Foreskin melanocyte (primary cell): ENCODE measurements at places on chromosomes 5 and 9.

DNA sequence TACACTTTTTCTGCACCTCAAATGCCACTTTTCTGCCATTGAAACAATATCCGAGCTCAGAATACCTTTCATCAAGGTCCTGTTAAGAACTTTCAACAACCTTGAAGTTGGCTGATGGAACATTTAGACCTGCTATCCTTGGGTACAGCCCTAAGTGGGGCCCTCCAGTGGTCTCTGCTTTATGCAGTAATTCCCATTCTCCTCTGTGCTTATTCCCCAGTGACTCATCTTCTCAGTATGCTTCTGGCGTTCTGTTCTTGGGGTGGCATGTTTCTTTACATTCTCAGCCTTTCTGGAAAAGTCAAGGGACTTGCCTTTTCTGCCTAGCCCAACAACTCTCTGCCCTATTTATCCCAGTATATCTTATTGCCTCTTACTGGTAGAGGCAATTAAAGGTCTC lies 7.1 kb downstream of the ANP32B start:
- peak; percentile 36 for DNase-seq

DNA sequence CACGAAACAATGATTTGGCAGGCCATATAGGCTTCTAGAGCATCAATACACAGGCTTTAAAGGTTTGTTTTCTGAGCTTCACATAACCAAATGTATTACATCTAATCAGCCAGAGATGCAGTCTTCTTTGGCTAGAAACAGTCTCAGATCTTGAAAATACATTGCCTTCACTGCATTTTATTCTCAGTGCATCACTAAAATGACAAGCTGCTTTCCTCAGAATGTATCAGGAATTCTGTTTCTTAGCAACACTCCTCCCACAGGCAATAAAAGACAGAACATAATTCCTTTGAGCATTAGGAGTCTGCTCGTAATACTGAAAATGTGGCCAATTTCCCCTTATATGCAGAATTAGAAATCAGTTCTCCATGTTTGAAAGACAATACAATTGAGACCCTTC lies 36.9 kb downstream of the FEM1C start:
- DNase-seq = no peak

GRCh38 chr5:87127426-87127825 lies 140.3 kb upstream of the RASA1 start:
- no peak for DNase-seq

DNA sequence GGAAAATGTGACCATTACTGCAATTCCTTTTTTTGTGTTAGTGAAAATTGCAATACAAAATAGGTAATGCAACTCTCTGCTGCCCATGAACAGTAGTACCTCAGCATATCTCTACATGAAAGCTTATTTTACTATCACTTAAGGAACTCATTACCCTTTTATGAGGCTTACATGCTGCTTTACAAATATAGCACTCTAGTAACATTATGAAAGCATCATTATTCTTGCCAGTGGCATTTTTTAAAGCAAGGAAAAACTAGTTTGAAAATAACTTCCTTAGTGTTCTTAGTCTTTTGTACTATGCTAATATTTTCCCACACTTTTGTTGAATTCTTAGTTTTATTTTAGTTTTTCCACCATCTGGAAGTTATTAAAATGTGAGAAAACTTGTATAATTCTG lies 797.3 kb upstream of the ARRDC3 start:
- no peak for DNase-seq

DNA sequence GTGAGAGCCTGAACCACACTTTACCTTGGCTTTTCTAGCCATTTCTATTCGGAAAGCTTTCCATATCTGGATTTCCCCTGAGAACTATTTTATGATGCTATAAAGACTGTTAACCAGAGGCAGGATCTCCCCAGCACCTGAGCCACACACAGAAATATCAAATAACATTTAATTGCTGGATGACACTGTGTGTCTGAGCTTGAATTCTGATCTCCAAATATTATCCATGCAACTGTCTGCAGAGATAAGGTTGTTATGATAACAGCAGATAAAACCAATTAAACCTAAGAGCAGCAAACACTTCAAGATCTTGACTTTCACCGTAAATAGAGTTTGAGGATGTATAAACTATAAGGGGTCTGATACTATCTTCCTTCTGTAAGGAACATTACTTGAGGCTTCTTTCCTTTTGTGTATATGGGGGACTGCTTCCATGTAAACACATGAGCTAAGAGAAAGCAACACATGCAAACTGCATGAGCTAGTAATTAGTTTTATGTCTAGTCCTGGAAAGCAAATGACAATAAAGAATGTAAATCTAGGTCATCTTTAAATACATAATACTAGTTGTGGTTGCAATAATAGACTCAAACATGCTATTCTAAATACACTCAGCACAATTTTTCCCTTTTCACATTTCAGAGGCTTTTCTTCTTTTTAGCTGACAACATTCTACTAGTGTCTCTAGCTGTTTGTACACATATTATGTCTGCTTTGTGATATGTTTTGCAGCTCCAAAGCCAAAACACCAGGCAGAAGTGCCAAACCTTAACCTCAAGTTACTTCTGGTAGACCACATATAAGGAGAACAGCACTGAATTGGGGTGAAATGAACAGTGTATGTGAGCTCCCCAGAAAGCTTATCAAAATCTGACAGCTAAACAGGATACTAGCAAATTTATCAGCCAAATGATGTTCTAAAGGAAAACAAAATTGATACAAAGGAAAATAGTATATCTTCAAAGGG lies 136.5 kb downstream of the EFNA5 start:
- no peak for DNase-seq

DNA sequence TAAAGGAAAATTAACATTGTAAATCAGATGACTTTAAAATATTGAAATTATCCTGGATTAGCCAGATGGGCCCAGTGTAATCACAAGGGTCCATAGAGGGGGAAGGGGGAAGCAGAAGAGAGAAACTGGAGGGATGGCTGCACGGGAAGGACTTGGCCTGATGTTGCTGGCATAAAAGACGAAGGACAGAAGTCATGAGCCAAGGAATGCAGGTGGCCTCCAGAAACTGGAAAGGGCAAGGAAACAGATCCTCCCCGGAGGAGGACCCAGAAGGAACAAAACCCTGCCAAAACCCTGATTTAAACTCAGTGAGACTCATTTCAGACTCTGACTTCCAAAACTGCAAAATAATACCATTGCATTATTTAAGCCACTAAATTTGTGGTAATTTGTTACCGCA lies 100.2 kb downstream of the ADAMTS2 start:
- no peak for DNase-seq

- no peak for DNase-seq
These were observed 38.8 kb upstream of the LIFR start for GRCh38 chr5:38595132-38595745.

DNA sequence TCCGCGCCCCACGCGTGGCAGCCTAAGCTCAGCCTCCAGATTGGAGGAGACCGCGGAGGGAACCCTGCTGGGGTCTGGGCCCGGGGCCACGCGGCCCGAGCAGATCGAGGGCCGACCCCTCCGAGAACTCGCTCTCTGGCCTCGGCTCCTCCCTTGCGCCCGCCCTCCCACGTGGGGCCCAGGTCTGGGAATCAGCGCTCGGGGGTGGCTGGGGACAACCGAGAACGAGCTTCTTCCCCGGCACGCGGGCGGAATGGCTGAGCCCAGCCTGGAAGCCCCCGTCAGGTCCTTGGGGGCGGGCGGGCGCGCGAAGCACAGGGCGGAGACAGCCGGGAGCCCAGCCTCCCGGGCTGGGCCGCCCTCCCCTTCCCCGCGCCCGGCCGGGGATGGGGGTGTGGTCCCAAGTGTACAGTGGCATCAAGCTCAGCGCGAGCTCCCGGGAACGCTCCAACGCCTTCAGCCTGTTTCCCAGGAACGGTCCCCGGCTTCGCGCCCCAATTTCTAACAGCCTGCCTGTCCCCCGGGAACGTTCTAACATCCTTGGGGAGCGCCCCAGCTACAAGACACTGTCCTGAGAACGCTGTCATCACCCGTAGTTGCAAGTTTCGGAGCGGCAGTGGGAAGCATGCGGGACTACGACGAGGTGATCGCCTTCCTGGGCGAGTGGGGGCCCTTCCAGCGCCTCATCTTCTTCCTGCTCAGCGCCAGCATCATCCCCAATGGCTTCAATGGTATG lies at the start of gene SLC22A4:
SLC22A4 (plus strand) TSS at position 403 of the 736 bp plus-strand sequence; CDS start at position 626, 223 bp downstream.
- DNase-seq = peak; percentile 85

GRCh38 chr9:121299467-121300282 lies 31.7 kb downstream of the GSN start:
- DNase-seq = no peak

DNA sequence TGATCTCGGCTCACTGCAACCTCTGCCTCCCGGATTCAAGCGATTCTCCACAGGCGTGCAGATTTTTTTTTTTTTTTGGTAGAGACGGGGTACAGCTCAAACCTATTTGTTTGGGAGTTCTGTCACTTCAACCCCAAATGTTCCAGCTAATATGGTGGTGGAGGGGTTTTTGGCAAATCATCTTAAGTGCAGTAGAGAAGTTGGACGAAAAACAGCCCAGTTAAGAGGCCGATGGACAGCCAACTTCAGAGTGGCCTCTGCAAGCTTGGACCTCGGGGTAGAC lies 756 bp upstream of the PRR7 start:
- no peak for DNase-seq

DNA sequence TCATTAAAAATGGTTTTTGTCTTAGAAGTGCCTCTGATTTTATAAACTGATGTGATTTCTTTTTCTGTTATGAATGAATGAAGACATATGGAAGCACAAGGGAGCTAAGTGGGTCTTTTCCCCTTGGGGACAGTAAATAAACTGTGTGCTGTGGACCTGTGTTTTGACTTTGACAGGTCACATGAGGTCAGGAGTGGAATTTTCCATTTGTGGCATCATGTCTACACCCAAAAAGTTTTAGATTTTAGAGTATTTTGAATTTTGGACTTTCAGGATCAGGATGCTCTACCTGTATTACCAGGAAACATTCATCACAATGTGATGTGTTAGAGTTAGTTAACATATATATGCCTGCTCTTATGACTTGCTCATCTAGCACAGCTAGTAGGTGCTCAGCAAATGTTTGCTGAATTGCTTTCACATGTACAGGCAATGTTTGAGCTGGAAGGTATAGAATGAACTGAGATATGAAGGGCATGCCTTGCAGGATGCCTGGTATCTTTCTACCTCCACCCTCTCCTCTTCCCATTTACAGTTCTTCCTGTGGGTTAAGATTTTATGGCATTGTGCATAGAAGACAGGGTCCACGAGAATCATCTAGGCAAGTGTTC lies 73.2 kb upstream of the NR3C1 start:
- no peak for DNase-seq

GRCh38 chr5:143030349-143030748 lies 260.2 kb downstream of the ARHGAP26 start:
- DNase-seq = no peak

- DNase-seq = no peak
These were observed 12.7 kb downstream of the ABLIM3 start for GRCh38 chr5:149153751-149154610.

DNA sequence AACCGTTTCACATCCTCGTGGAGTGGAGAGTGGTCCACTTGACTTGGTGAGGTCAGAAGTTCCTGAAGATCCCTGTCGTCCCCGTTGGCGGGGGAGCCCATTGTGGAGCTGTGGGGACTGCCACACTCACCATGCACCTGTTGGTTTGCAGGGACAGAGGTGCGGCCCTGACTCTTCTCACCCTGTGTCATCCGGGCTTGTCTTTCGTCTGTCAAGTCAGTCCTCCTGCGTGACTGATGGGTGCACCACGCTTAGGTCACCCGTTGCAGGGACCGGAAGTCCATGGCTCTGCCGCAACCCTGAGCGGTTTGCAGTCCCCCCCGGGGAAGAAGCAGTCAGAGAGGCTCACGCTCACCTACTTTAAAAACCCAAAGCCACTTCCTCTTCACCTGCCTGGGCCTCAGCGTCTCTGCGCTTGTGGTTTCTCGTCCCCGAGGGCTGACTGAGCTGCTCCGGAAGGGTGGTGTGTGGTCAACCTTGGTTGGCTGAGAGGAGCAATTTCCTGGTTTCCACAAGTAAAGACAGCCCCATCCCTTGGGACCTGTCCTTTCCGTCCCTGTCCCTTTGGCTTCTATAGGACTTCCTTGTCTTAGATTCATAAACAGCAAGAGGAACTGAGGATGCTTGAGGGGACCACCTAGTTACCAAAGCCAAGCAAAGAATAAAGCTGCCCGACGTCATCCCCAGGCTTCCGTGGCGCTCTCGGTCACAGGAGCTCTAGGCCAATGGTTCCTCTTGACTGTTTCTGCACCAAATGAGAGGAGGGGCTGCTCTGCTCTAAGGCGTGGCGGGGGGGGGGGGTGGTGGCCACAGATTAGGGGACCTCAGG lies 53.2 kb downstream of the USP20 start:
- no peak for DNase-seq

GRCh38 chr5:16994565-16994964 lies 58.5 kb upstream of the MYO10 start:
- DNase-seq = no peak

GRCh38 chr9:123637945-123638634 lies 282.1 kb downstream of the CRB2 start:
- DNase-seq = no peak

DNA sequence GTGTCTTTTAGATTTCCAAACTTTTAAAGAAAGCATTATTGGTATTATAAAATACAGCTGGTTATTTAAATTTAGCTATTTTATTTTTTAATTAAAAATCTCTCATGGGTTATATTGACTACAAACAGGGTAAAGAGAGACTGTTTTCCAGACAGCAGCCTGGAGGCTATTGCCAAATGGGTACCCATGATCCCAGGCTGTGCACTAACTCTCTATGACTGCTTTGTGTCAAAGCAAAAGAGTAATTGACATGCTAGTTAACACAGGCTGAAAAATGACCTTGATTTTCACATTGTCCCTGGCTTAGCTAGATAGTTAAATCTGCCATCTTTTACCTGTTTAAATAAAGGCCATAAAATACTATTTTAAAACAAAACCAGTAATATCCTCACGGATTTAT lies 589.7 kb downstream of the ANXA1 start:
- DNase-seq = no peak

- DNase-seq = peak; percentile 44
These were observed 1.2 kb downstream of the RNF14 start for GRCh38 chr5:141969783-141970771.

- no peak for DNase-seq
These were observed 55.7 kb downstream of the LIFR start for GRCh38 chr5:38500573-38501260.

DNA sequence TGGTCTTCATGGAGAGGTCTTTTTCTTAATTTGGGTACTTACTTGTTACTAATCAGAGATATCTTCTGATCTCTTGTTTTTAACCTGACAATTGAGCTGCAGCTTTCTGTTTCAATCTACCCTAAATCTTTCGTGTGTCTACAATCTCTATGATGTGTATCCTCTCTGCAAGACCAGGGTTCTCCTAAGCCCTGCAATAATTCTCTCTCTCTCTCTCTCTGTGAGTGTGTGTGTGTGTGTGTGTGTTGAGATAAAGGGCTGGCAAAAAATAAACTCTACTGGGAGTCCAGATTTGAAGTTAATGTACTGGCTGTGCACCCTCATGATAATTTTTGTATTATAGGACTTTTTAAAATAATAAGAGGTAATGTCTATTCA lies 57.8 kb upstream of the FBXL7 start:
- DNase-seq = no peak

GRCh38 chr5:151222790-151223446 lies 974 bp downstream of the CCDC69 start:
- DNase-seq = no peak
